ENCODE measurements at places on chromosomes 4 and X.

DNA sequence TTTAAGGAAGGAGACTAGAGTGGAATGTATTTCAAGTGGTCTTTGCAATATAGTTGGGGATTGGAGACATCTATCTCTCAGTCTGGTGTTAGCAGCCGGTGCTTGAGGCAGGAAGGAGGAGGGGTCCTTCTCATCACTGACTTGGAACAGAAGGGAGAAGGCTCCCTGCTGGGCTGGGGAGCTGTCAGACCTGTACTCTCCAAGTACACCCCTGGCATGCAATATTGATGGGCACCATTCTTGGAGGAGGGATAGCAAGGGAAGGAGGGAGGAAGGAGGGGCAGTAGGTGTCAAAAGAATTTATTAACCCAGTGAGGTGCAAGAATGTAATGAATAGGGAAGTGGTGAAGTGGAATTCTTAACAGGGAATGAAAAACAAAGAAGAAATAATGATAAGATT is 338.8 kb downstream of the UNC5C start:
- no peak for DNase-seq

DNA sequence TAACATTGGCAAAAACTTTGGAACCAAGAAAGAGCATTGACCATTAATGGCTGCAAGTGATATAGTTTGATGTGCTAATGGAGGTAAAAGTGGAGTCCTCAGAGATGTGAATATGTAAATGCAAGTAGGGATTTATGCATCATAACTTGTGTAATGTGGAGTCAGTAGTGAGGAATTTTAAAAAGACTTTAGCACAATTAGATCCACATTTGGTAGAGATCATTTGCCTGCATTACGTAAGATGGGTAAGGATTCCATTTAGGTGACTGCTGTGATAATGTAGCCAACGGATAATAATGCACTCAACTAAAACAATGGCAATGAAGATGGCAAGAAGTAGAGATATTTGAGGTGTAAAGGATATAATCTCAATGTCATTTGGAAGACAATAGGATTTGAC is 1128.4 kb downstream of the ADGRL3 start:
- no peak for DNase-seq

GRCh38 chr4:2790583-2791517 is 2.0 kb upstream of the SH3BP2 start:
- DNase-seq, result peak; percentile 56

DNA sequence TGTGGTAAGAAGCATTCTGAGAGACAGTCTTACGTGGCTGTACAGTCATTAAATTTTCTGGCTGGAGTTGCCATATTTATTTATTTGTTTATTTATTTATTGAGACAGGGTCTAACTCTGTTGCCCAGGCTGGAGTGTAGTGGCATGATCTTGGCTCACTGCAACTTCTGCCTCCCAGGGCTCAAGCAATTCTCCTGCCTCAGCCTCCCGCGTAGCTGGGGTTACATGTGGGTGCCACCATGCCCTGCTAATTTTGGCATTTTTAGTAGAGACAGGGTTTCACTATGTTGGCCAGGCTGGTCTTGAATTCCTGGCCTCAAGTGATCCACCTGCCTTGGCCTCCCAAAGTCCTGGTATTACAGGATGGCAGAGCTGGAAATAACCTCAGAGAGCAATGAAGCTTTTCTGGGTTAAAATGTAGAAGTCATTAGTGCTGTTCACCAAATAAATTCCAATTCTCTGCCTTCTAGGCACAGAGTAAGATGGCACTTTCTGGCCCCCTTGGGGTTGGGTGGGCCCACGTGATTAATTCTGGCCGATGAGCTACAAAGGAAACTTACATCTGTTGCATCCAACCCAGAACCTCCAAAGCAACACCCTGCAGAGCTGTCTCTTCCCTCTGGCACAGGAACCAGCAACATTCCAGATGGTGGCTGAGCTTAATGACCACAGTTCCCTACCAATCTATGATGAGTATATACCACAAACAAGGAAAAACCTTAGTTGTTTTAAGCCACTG is 4.5 kb downstream of the MRFAP1 start:
- DNase-seq, result no peak

DNA sequence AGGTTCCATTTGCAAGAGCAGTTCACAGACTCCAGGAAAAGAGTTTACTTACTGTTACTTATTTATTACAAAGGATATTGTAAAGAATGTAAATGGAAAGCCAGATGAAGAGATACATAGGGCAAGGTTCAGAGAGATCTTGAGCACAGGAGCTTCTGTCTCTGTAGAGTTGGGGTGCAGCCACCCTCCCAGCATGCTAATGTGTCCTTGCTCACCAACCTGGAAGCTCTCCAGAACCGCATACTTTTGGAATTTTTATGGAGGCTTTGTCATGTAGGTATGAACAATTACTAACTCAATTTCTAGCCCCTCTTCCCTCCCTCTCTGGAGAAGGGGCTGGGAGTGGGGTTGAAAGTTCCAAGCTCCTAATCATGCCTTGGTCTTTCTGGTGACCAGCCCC is 857.2 kb downstream of the RPA4 start:
- no peak for DNase-seq
